ENCODE measurements at places on chromosomes 7 and 10.

- DNase-seq, result no peak
These were observed at the start of gene C10orf53 for GRCh38 chr10:49679480-49679893. C10orf53 (plus strand) TSS chr10:49679651; CDS start chr10:49679698, 47 bp downstream.

DNA sequence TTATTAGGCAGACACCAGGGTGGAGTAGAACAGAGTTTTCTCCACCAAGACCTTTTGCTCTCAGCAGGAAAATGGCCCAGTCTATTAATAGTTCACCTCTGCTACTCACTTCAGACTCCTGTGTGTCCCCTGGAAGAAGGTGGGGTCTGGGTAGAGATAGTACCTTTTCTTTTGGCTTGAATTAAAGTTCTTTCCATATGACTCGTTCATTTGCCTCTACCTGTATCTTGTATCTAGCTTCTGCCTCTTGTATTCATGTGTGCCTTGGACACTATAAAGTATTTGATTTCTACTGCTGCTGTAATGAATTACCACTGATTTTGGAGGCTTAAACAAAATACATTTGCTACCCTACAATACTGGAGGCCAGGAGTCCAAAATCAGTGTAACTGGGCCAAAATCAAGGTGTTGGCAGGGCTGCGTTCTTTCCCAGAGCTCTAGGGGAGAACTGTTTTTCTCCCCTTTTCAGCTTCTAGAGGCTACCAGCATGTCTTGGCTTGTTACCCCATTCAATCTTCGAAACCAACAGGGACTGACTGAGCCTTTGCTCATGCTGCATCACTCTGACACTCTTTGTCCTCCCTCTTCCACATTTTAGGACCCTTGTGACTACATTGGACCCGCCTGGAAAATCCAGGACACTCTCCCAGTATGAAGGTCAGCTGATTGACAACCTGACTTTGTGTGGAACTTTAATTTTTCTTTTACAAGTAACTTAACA, 155.6 kb upstream of the PRSS58 start:
- no peak for DNase-seq

GRCh38 chr10:113604572-113604971, 51.7 kb downstream of the HABP2 start:
- no peak for DNase-seq

GRCh38 chr10:35908451-35908850, 266.4 kb upstream of the FZD8 start:
- no peak for DNase-seq

DNA sequence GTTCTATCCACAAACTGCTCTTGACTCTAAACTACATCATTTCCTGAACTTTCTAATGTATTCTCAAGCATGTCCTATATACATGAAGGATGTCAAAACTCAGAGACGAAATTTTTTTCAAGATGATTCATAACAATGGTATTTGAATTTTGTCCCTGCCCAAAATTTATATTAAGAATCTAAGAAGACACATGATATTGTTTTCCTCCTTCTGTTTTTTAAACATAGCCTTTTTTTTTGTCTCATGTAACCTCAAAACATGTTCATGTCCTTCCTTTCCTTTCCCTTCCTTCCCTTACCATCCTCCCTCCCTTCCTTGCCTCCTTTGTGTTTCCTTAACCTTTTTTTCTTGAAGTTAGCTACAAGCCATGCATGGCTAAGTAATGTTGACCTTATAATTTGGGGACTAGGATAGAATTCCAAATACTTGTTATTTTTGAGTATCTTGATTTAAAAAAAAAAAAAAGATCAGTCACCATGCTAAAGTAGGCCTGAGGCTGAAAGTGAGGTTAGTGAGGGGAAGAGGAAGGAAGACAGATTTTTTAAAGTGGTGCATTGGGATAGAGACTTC, 163.0 kb downstream of the SUGCT start:
- DNase-seq, result peak; percentile 76

GRCh38 chr10:110457851-110458250, 39.9 kb upstream of the DUSP5 start:
- DNase-seq, result no peak

- DNase-seq, result peak; percentile 31
These were observed 62.7 kb downstream of the ADCYAP1R1 start for GRCh38 chr7:31114593-31115343.

DNA sequence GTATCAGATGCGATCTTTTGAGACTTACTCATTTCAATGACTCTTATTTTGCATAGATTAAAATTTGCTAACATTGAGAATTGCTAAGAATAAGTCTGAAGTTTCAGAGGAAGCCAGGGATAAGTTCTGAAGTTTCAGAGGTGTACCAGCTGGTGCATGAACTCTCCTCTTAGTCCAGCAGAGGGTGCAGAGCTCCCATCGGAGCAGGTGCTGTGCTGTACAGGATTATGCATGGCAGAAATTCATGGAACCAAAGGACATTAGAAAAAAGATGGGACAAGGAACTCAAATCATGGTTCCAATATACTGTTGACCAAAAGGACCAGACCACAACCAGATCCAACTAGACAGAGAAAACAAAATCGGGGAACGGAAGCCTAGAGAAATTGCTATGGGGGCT, 41.9 kb downstream of the MGAM2 start:
- DNase-seq, result peak; percentile 16

GRCh38 chr10:31808258-31809218, 120.1 kb downstream of the ARHGAP12 start:
- DNase-seq, result peak; percentile 83

- DNase-seq, result peak; percentile 68
These were observed 11.6 kb upstream of the CAMK1D start for GRCh38 chr10:12337453-12338372.

DNA sequence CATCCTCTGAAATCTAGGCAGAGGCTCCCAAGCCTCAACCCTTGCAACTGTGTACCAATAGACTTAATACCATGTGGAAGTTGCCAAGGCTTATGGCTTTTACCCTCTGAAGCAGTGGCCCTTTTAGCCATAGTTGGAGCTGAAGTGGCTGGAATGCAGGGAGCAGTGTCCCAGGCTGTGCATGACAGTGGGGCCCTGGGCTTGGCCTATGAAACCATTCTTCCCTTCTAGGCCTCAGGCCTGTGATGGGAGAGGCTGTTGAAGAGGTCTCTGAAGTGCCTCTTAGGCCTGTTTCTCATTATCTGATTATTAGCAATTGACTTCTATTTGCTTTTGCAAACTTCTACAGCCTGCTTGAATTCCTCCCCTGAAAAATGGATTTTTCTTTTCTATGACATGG, 612.7 kb upstream of the ZWINT start:
- no peak for DNase-seq

DNA sequence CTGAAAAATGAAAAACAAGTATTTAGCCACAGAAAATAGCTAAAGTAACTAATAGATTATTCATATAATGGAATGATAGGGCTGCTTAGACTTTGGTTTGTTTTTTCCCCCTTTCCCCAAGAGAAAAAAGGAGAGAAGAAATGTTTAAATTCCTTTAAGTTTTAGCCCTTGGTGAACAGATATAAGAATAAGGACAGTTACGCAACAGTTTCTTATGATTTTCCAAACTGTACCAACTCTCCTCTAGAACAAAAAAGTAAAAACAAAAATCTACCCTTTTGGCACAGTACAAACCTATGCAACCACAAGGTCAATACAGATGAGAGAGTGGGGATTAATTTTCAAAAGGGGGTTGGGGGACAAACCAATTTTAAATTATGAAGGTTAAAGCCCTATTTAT, 227.7 kb downstream of the CHCHD3 start:
- DNase-seq, result no peak

DNA sequence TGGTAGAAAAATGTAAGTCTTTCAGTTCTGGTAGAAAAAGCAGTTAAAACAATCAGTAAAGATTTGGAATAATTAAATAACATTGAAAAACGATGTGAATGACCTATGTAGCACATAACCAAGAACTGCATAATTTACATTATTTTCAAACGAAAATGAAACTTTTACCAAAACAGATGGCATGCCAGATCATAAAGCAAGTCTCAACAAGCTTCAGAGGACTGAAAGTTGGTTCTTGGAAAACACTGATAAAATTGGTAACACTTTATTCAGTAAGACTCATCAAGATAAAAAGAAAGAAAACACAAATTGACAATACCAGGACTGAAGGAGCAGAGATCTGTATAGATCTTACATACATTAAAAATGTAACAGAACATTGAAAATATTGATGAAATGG, 92.8 kb downstream of the VIPR2 start:
- no peak for DNase-seq

DNA sequence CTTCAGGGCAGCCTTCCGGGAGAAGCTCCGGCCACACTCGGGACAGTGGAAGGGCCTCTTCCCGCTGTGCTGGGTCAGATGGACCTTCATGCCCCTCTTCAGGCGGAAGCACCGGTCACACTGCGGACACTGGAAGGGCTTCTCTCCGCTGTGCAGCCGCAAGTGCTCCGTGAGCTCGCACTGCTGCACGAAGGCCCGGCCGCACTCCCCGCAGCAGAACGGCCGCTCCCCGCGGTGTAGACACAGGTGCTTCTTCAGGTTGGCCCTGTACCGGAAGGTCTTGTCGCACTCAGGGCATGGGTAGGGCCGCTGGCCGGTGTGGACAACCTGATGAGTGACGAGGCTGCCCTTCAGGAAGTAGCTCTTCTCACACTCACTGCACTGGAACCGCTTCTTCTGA, 14.2 kb upstream of the ZNF786 start:
- DNase-seq, result no peak

GRCh38 chr10:80148166-80148805, 15.8 kb downstream of the PLAC9 start:
- DNase-seq, result no peak

DNA sequence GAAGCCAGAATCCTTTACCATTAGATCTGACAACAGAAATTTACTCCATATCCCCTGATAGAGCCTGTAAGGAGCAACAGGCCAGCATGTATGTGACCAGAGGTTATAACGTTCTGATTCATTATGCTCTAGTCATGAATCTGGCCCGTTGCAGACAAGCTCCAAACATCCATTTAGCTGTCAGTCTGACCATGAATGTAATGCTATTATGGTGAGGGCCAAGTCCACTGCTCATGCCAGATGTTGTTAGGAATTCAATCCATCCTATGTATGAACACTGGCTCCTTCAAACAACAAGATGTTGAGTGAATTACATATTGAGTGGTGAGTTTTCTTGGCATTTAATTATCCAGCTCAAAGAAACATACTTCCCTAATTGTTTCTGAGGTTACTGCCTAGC, 610.1 kb upstream of the ANKRD30A start:
- peak; percentile 52 for DNase-seq

DNA sequence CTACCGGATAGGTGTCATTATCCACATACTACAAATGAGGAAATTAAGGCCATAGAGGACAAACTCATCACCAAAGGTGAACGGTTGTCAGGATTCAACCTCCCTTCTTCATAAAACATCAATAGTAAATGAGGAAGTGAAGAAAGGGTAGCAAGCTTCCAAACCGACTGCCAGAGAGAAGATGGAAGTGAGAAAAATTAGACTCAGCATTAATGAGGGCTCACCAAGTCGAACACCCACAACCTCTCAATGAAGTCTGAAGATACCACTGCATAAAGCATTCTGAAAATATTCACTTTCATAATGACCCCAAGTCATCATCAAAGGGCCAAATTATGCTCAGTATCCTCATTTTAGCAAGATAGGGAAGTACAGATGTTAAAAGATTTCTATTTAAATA, 29.6 kb downstream of the ABCB4 start:
- DNase-seq, result no peak

GRCh38 chr10:58177362-58177947, 90.2 kb downstream of the IPMK start:
- peak; percentile 32 for DNase-seq

DNA sequence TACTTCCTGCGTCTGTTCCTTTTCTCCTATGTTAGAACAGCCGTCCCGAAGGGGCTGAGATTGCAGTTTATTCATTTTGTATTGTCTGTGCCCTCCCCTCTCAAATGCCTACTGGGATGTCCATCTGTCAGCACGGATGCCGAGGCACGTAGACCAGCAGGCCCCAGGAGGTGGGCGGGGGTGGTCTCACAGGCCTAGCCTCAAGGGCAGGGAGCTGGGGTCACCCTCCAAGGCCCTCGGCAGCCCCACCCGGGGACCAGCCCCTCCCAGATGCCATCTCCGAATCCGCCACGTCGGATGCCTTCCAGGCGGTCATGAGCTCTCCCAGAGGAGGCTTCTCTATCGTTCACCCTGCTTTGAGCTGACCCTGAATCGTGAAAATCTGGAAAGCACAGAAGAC, 59.7 kb downstream of the ELFN1 start:
- no peak for DNase-seq

GRCh38 chr10:70132098-70133029, at the start of gene AIFM2:
AIFM2 (minus strand) TSS chr10:70132825; CDS start chr10:70124084, 8,741 bp downstream.
- DNase-seq, result peak; percentile 64

- DNase-seq, result no peak
These were observed 51.1 kb downstream of the DPYSL4 start for GRCh38 chr10:132237871-132238270.

DNA sequence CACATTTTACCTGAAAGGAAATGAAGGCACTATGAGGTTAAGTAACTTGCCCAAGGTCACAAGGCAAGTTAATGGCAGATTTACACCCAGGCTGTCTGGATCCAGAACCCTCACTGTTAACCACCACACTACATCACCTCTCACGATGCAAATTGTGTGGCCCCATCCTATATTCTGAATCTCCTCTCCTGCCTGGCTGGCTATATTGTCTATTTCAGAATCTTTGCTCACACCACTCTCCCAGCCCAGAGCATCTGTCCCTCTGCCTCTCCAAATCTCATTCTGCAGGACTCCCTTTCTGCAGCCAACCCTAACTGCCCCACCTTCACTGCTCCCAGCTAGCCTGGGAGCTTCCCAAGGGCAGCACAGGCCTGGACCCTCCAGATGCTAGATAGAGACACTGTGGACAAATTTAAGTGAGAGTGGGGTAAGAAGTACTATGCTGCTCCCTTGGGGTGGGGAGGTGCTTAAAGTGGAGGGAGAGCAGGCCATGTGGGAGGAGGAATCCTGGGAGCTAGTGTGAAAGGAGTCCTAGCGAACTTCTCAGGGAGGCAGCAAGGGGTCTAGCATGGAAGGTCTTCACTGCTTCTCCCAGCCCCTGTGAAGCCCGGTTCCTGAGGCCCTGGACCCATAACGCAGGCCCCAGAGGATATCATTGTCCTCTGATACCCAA, 786 bp downstream of the CUEDC2 start:
- DNase-seq, result peak; percentile 57

DNA sequence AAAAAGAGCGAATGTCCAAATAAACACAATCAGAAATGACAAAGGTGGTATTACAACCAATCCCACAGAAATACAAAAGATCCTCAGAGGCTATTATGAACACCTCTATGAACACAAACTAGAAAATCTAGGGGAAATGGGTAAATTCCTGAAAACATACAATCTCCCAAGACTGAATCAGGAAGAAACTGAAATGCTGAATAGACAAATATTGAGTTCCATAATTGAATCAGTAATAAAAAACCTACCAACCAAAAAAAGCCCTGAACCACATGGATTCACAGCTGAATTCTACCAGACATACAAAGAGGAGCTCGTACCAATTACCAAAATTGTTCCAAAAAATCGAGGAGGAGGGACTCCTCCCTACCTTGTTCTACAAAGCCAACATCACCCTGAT, 56.1 kb upstream of the ZNF800 start:
- no peak for DNase-seq

GRCh38 chr10:129945941-129946760, 17.9 kb downstream of the EBF3 start:
- peak; percentile 65 for DNase-seq
